Stimulated activated CD4-positive, alpha-beta T cell treated with anti-CD3 and anti-CD28 coated beads, TNF-alpha, amount 100 ng/mL, for 1 hour (primary cell): ENCODE measurements at places on chromosomes 1 and 21.

GRCh38 chr1:236020359-236021219 is 44.3 kb downstream of the NID1 start:
- no peak for DNase-seq

GRCh38 chr1:66475940-66476339 is 58.0 kb upstream of the SGIP1 start:
- no peak for DNase-seq

DNA sequence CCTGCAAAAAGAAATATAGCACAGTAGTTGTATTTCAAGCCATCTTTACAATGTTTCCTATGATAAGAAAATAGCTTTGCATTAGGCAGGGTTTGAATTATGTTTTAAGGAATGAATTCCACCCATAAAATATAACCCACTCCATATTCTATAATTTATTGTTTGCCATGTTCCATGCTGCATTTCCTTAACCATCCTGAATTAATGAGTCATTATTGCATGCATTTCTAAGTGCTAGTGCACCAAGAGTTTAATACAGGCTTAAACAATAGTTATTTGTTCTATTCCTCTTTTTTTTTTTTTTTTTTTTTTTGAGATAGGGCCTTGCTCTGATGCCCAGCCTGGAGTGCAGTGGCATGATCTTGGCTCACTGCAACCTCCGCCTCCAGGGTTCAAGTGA is 45.2 kb downstream of the MIGA1 start:
- no peak for DNase-seq

- no peak for DNase-seq
Observed at GRCh38 chr1:211734359-211734758, 58.9 kb upstream of the NEK2 start.

DNA sequence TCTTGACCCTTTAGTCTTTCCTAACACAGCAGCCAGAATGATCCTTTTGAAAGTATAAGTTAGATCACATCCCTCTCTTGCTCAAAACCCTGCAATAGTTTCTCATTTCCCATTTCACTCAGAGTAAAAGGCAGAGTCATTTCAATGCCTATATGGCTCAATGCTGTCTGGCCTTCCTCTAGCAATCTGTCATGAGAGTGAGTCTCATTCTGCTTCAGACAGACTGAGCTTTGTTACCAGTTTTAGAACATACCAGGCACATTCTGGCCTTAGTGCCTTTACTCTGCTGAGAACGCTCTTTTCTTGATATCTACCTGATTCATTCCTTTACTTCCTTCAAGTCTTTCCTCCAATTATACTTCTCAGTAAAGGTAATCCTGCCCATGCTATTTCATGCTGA is 372.8 kb upstream of the PKN2 start:
- no peak for DNase-seq

GRCh38 chr1:175480343-175480822 is 263.0 kb downstream of the TNR start:
- no peak for DNase-seq

DNA sequence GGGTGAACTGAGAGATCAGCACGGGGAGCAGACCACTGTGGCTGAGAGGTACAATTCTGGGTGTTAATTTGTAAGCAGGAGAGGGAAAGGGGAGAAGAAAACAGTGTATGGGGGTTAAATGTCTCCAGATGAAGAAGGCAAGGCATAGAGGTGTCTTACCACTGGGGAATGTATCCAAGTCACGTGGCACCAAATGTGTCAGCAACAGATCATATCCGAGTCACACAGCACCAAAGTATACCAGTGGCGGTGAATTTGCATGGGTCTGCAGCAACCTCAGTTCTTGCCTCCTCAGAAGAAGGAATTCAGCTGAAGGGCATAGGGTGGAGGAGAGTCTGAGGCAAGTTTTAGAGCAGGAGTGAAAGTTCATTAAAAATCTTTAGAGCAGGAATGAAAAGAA is 21.2 kb upstream of the SYCP1 start:
- DNase-seq: no peak

- DNase-seq: no peak
Observed at GRCh38 chr1:119962296-119962968, 66.1 kb upstream of the ADAM30 start.

GRCh38 chr1:59691261-59691660 is 123.5 kb upstream of the HOOK1 start:
- DNase-seq: no peak

DNA sequence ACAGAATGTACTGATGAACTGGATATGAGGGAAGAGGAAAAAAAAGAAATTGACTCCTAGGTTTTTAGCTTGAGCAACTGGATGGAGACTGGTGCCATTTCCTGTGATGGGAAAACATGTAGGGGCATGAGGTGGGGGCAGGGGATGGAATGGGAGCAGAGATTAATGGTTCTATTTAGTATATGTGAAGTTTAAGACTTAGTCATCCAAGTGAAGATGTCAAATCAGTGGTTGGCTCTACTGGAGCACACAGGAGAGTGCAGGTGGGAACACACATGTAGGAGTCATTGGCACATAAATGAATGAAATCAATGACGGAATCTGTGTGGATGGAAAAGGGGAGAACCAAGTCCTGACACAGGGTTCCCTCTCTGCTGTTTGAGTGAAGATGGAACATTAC is 224.4 kb upstream of the COA6 start:
- DNase-seq: no peak

DNA sequence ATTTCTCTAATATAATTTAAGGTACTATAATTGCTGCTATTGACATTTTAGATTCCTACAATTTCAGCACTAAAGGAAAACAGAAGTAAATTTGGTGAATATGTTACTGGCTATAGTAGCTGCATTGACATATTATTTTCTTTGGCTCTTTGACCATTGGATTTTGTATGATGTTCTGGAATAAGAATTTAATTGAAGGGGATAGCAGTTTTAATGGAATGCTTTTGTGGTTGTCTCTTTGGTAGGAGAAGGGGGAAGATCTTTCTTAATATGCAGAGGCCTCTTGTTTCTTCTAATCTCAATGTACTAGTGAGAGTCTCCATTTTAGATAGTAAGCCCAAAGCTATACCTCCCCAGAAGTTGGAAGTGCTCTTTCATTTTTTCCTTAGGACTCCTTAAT is 6.9 kb downstream of the DTL start:
- DNase-seq: no peak

DNA sequence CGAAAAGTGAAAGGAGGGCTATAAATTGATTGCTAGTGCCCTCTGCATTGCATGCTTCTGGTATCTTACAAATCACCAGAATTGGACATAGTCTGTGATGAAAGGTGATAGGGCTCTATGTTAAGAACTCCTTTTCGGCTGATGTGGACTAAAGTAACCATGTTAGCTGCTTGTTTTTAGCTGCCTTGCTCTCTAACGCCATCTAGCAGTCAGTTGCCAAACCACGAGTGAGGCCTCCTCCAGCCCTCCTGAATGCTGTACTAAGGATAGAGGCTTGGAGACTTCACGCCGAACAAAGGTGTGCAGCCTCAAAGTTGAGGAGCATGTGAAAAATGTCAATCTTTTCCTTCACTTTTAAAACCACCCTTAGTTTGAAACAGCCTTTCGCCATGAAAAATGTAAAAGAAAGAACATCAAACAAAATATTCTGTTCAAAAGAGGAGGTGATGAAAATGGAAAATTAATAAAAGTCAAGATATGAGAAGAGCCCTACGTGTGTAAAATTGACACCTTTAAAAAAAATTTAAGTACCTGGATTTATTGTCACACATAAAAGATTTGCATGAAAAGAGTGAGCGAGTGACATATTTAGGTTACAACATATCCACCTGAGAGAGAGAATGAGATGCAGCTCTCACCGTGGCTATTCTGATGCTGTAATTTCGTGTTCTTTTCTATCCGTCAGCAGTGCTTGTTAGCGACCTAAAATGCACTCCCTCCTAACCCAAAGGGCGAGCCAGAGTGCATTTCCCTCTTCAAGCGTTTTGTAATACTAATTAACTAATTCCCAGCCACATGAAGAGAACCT is 8.1 kb downstream of the LRRC53 start:
- no peak for DNase-seq

- no peak for DNase-seq
Observed at GRCh38 chr1:173861731-173862145, 6.1 kb downstream of the GAS5 start.

DNA sequence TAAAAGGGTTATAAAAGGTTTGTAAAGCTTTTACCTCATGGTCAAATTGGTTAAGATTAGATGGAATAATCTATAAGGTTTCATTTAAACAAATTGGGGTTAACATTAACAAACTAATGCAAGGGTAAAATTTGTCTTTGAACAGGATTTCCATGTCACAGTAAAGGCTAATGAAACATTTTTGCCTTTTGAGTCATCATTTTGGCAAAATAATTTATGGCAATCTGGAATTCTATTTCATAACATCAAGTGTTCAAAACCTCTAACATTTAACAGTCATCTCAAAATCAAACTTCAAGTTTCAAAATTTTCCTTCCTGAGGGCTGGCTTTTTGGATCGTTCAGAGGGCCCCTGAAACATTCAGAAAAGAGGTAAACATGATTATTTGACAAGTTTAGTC is 6.6 kb upstream of the CD46 start:
- DNase-seq: no peak

DNA sequence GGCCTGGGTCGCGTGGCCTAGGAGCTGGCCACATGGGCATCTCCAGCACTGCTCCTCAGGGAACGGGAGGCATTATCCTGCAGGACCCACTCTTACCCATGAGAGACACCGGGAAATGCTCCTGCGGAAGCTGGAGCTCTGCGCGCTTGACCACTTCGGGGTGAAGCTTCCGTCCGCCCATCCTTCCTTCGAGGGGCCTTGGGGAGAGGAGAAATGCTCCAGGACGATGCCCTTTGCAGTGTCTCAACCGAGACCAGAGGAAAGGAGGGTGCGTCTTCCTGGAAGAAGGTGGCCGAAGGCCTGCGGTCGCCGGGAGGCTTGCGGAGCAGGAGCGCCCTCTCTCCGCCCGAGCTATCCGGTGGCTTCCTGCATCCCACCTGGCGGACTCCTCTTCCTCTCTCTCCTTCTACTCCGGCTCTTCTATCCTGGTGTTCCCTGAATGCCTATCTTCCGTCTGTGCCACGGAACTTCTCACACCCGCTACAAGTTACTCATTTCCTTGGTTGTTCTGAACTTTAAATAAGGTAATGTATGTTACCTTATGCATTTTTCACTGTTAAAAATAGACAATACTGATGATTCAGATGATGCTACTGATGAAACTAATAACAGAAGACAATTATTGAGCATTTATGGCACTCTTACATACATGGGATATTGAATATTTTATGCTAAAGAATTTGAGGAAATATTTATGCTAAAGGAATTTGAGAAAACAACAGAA is 91.4 kb downstream of the PRKAB2 start:
- no peak for DNase-seq

GRCh38 chr1:205374210-205375078 is 17.7 kb upstream of the KLHDC8A start:
- no peak for DNase-seq

DNA sequence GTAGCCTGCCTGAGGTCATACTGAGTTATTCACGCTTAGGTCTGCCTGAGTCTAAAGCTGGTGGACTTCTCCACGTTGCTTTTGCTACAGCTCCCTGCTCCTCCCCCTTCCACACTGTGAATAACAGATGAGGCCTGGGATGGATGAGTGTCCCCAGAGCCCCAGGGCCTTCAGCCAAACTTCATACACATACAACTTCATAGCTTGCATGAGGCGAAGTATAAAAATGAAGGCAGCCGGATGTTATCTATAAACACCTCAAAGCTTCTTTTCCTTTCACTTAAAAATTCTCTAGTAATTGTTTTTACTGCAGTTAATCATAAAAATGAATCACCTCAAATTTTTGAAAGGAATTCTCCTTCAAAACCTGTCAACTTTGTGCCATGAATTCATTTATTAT is 70.2 kb downstream of the DAB1 start:
- no peak for DNase-seq

DNA sequence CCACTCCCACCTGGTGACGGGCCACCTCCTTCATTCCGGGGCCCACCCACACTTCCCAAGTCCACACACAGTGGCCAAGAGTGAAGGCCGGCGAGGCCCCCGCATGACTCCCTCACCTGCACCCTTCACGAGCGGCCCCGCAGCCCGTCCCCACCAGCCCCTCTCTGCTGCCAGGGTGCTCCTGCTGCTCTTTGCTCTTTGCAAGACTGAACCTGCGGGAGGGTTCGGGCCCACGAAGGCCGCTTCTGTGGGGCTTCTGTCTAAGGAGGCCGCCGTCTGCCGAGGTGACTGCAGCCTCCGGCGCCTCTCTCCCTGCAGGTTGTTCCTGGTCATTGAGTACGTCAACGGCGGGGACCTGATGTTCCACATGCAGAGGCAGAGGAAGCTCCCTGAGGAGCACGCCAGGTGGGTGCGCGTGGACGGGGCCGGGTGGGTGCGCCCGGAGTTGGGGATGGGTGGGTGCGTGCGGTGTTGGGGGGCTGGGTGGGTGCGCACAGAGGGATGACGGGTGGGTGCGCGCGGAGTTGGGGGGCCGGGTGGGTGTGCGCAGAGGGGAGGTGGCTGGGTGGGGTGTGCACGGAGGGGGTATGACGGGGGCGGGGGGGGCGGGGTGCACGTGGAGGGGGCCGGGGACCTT is 25.3 kb downstream of the FAAP20 start:
- no peak for DNase-seq

- no peak for DNase-seq
Observed at GRCh38 chr1:163128282-163128681, 59.1 kb downstream of the RGS4 start.

- no peak for DNase-seq
Observed at GRCh38 chr1:172742599-172743500, 83.9 kb downstream of the FASLG start.

DNA sequence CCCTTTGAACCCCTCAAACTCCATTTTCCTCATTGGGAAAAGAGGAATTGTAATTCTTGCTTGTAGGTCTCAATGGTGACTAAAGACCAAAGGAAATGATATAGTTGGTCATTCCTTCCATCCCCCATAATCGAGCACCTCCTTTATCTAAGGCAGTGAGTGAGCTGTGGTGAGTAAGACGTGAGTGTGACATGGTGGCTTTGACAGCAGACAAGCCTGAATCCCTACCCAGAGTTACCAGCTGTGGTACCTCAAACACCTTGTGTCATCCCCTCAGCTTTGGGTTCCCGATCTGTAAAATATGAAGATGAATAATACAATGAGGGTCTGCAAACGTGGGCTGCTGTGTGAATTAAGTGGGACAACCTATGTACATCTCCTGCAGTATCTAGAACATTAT is 8.4 kb downstream of the TRAF5 start:
- DNase-seq: no peak

DNA sequence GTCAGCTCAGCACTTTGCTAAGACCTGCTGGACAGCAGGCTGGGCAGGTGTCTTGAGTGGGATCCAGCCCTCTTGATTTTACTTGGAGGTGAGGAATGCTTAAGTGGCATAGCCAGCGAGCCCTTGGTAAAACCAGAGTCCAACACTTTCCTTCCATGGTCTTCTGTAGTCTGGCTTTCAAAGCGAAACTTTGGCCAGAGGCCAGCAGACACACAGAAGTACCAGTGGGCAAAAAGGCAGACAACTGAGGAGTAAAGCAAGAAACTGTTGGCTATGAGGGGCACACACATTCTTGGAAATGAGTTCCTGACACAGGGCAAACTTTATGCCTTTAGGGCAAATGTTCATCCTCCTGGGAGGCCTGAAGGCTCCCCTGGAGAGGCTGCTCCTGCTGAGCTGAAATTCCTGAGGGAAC is 281.0 kb upstream of the POU3F1 start:
- DNase-seq: no peak
